ENCODE measurements at places on chromosomes 7 and 10.

DNA sequence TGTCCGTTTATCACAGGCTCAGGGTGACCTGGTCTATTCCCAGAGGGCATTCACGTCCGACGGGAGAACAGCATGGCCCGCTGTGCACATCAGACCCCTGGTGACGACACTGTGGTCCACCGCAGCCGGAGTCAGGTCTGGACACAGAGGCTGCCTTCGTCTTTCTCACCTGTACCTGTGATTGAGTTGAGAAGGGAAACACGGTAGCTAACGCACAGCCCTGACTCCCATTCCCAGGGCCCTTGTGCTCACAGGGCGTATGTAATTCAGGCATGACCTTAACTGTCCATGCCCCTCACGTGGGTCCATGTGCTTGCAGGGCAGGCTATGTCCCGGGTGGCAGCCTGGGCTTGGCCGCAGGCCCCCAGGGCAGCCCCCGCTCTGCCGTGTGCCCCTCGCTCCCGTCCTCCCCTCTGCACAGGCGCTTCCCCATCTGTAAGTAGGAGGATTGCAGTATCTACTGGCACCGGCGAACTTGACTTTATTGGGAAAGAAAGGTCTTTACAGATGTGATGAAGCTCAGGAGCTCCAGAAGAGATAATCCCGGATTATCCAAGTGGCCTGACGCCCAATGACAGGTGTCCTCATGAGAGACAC, 221.3 kb upstream of the TCERG1L start:
- H3K4me3 ChIP-seq = no peak overlapping the region
- H3K36me3 ChIP-seq = no peaks in the 10 kb centered on the region
- H3K27me3 ChIP-seq = no peaks in the 10 kb centered on the region
- H3K4me1 ChIP-seq = no peaks in the 10 kb centered on the region

GRCh38 chr7:24700521-24701260, 56.6 kb downstream of the GSDME start:
- H3K27me3 ChIP-seq = no peaks in the 10 kb centered on the region
- peaks cover 26% of the 10 kb centered on the region for H3K4me1 ChIP-seq
- peak overlapping the region; percentile 49 for H3K27ac ChIP-seq
- H3K4me3 ChIP-seq = no peak overlapping the region
- DNase-seq = no peak

DNA sequence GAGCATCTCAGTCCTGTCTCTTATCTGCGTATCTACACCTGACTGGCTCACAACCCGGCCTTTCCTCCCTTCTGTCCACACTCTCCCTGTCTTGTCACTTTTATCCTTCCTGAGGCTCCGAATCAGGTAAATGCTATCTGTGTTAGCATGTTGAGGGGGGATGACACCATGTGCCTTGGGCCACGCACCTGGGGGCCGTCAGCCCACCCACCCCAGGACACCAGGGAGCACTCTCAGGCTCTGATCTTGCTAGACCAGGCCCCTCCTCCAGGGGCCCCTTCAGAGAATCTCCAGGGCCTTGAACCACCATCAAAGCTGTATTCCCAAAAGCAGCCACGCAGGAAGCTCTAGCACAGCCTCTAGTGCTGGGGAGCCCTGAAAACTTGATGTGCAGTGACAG, 278.7 kb upstream of the SHH start:
- H3K27ac ChIP-seq = no peak overlapping the region
- no peaks in the 10 kb centered on the region for H3K27me3 ChIP-seq
- H3K36me3 ChIP-seq = no peaks in the 10 kb centered on the region
- H3K4me1 ChIP-seq = no peaks in the 10 kb centered on the region
- no peak overlapping the region for H3K4me3 ChIP-seq
- DNase-seq = no peak

DNA sequence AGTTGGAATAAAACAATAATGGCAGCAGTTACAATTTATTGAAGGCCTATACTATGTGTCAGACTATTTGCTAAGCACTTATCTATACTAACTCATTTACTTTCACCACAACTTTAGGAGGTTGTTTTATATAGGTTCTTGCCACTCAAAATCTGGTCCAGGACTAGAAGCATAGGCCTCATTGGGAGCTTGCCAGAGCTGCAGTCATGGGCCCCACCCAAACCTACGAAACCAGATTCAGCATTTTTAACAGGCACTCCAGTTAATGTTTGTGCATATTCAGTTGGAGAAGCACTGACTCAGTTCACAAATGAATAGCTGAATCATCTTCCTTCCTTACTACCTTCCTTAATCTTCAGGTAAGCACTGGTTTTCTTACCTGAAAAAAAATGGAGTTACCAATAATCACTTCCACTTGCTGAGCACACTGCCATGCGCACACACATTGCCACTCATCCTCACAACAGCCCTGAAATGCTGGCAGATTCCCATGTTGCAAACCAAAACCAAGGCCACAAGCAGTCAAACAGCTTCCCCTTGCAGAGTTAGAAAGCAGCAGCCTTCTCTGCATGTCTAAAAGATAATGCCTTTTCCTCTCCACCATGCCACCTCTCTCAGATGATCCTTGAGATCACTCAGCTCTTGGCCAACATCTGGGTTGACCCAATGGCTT, 122.4 kb downstream of the SLC16A9 start:
- H3K27ac ChIP-seq = peak overlapping the region; percentile 45
- peaks cover 17% of the 10 kb centered on the region for H3K4me1 ChIP-seq
- no peaks in the 10 kb centered on the region for H3K36me3 ChIP-seq
- no peak overlapping the region for H3K4me3 ChIP-seq
- no peak for DNase-seq
- no peaks in the 10 kb centered on the region for H3K27me3 ChIP-seq

GRCh38 chr7:41142904-41143473, 559.9 kb downstream of the INHBA start:
- no peak for DNase-seq
- no peak overlapping the region for H3K4me3 ChIP-seq
- peaks cover 22% of the 10 kb centered on the region for H3K4me1 ChIP-seq
- H3K36me3 ChIP-seq = no peaks in the 10 kb centered on the region
- H3K27ac ChIP-seq = no peak overlapping the region
- no peaks in the 10 kb centered on the region for H3K27me3 ChIP-seq

- no peaks in the 10 kb centered on the region for H3K36me3 ChIP-seq
- peaks cover 12% of the 10 kb centered on the region for H3K4me1 ChIP-seq
- no peak for DNase-seq
Observed at GRCh38 chr10:22598478-22598877, 115.9 kb downstream of the PIP4K2A start.

GRCh38 chr10:45034301-45034700, 33.6 kb downstream of the ZNF22 start:
- no peak overlapping the region for H3K4me3 ChIP-seq
- no peaks in the 10 kb centered on the region for H3K27me3 ChIP-seq
- no peaks in the 10 kb centered on the region for H3K36me3 ChIP-seq
- no peak overlapping the region for H3K27ac ChIP-seq
- DNase-seq = no peak

- H3K27ac ChIP-seq = no peak overlapping the region
- no peaks in the 10 kb centered on the region for H3K27me3 ChIP-seq
- no peak for DNase-seq
- H3K36me3 ChIP-seq = no peaks in the 10 kb centered on the region
- no peak overlapping the region for H3K4me3 ChIP-seq
Observed at GRCh38 chr10:129922598-129923123, 41.4 kb downstream of the EBF3 start.

DNA sequence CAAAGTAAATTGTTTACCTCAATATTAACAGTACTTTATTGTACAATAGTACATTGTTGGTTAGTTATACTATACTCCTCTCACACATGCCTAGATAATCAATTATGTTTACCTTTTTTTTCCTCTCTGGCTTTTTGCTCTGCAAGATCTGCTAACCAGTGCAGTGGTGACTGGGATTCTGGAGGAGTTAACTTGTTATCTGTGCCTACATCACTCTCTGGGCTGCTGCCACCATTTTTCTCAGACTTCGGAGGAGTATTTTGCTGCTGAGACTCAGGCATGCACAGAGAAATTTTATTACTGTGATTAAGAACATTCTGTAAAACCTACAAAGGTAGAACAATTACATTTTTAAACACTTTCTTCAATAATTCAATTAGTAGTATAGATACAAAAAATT, 59.7 kb downstream of the NRBF2 start:
- no peaks in the 10 kb centered on the region for H3K27me3 ChIP-seq
- no peak overlapping the region for H3K4me3 ChIP-seq
- H3K27ac ChIP-seq = no peak overlapping the region

DNA sequence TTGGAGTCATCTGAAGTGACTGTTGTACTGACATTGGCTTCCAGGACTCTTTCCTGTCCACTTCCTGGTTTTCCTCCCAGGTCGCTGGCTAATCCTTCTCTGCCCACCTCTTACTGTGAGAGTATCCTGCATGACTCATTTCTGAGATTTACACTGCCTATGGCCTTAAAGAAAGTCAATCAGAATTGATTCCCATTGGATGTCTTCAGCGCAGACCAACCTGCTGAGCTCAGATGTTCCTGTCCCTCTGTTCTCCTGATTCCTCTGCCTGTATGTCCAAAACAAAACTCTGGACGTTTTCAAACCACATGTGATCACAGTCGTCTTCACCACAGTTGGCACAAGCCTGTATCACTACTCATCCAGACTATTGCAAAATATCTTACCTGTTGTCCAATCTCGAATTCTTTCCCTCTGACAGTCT, 262.1 kb downstream of the CREB5 start:
- H3K4me3 ChIP-seq = no peak overlapping the region
- H3K36me3 ChIP-seq = no peaks in the 10 kb centered on the region
- no peak for DNase-seq
- peak overlapping the region; percentile 58 for H3K27ac ChIP-seq
- H3K4me1 ChIP-seq = peaks cover 20% of the 10 kb centered on the region

DNA sequence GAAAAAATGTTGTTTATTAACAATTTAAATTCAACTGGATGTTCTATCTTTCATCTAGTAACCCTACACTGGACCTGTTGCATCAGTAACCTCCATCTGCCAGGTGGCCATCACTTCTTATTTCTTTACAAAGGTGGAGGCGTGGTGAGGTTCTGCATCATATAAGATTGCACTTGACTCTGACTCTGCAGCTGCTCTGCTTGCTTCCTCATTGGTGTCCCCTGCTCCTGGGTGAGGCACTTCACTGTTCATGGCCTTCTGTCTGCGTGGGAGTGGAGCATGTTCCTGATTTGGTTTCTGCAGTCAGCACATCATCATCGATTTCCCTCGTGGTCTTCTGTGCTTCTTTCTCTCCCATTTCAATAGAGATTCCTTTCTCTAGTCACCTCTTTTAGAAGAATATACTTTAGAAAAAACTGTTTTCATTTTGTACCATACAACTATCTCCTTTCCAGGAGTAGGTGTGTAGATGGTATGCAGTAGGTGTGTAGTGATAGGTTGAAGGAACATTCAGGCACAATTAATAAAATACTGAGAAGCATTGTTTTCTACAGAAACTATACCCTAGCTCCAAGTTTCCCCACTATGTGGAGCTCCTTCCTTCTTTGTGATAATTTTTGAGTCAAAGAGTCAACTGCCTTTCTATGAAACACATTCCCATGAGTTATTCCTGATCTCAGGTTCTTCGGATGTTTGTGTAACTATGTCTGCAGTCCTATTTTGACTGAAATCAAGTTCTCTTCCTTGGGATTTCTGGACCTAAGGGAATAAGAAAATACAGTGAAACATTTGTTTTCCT, 231.7 kb upstream of the CNTNAP2 start:
- no peak overlapping the region for H3K27ac ChIP-seq
- no peak overlapping the region for H3K4me3 ChIP-seq
- H3K27me3 ChIP-seq = no peaks in the 10 kb centered on the region
- no peaks in the 10 kb centered on the region for H3K36me3 ChIP-seq
- no peak for DNase-seq

- H3K27ac ChIP-seq = peak overlapping the region; percentile 99
- no peak overlapping the region for H3K4me3 ChIP-seq
- H3K4me1 ChIP-seq = peaks cover 30% of the 10 kb centered on the region
- H3K27me3 ChIP-seq = no peaks in the 10 kb centered on the region
- no peak for DNase-seq
- no peaks in the 10 kb centered on the region for H3K36me3 ChIP-seq
Observed at GRCh38 chr7:76426246-76426645, 1.5 kb downstream of the ZP3 start.

DNA sequence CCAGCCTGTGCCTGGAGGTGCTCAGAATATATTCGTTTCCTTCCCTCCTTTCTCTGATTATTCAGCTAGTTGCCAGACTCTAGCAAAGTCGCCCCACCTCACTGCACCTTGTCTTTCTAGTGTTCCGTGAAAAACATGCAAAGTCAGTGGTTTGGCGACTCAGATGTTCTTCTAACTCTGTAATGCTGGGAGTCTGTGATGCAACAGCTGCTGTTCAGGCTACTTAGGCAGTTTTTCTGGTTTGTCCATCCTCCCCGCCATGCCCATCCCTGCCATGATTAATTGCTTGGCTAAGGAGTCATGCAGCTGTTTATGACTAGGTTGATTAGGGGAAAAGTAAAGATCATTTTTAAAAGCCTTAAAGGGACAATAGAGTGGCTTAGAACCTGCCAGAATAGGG, 99.4 kb downstream of the MTPN start:
- peak overlapping the region; percentile 32 for H3K27ac ChIP-seq
- peaks cover 23% of the 10 kb centered on the region for H3K4me1 ChIP-seq
- H3K27me3 ChIP-seq = no peaks in the 10 kb centered on the region
- H3K4me3 ChIP-seq = no peak overlapping the region

- no peaks in the 10 kb centered on the region for H3K4me1 ChIP-seq
- no peaks in the 10 kb centered on the region for H3K36me3 ChIP-seq
- no peak overlapping the region for H3K4me3 ChIP-seq
- H3K27me3 ChIP-seq = no peaks in the 10 kb centered on the region
Observed at GRCh38 chr10:2556883-2557282, 510.5 kb upstream of the PFKP start.

GRCh38 chr10:61662794-61663259, at the start of gene CABCOCO1:
Gene CABCOCO1, plus strand, starts transcription at chr10:61662929. Its CDS starts 44 bp downstream, at chr10:61662973.
- H3K36me3 ChIP-seq = no peaks in the 10 kb centered on the region
- H3K4me3 ChIP-seq = peak within 1 kb of the TSS; percentile 38
- peaks cover 3% of the 10 kb centered on the region for H3K4me1 ChIP-seq
- H3K27me3 ChIP-seq = no peaks in the 10 kb centered on the region

DNA sequence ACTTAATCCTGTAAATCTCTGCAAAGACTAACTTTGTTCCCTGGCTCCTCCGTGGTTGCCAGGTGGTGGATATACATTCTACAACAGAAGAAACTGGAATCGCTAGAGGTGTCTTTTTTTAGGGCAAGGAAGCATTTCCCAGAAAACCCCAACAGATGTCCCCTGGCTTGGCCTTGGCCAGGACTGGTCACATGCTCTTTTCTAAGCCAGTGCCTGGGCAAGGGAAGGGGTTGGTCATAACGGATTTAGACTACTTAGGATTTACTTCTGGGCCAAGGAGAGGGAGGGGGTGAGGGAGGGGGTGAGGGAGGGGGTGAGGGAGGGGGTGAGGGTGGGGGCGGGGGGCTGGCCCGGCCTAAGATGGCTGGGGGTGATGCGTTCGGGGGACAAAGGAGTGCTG, 105.7 kb downstream of the SNX10 start:
- H3K4me1 ChIP-seq = no peaks in the 10 kb centered on the region
- H3K27ac ChIP-seq = no peak overlapping the region
- H3K36me3 ChIP-seq = no peaks in the 10 kb centered on the region
- DNase-seq = no peak
- no peak overlapping the region for H3K4me3 ChIP-seq
- H3K27me3 ChIP-seq = peaks cover 10% of the 10 kb centered on the region

All from RWPE2 (cell line).